Sciatic nerve (tissue), 2 donors: ENCODE measurements at places on chromosomes 3 and 15. TPM values are rescaled to one million over a fixed set of nuclear protein-coding genes. Genes with fewer than 3 reads are reported as not detected.

DNA sequence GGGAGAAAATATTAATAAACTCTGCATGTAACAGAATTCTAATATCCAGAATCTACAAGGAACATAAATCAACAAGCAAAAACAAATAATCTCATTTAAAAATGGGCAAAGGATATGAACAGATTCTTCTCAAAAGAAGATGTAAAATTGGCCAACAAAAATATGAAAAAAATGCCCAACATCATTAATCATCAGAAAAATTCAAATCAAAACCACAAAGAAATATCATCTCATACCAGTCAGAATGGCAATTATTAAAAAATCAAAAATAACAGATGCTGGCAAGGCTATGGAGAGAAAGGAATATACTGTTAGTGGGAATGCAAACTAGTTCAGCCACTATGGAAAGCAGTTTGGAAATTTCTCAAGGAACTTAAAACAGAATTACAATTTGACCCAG, 150.7 kb upstream of the TRIM42 start:
- DNase-seq: no peak

SAMD7 gene
- not detected for total RNA-seq

GRCh38 chr3:194792368-194792767, 106.7 kb downstream of the FAM43A start:
- no peak for DNase-seq

DNA sequence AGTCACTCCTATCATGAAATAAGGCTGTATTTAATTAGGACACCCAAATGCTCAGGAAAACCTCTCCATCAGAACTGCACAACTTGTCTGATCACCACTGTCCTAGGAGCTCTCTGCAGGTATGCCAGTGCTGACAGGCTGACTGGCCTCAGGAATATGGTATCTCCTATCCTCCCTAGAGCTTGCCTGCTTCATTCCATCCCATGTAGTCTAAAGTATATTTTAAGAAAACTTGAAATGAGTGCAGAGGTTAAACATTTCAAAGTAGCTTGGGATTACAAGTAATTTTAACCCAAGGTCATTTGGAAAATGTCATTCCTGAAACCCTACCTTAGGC, 23.7 kb downstream of the FILIP1L start:
- DNase-seq: no peak

ZIC1 gene
- 3.8 TPM for total RNA-seq

DNA sequence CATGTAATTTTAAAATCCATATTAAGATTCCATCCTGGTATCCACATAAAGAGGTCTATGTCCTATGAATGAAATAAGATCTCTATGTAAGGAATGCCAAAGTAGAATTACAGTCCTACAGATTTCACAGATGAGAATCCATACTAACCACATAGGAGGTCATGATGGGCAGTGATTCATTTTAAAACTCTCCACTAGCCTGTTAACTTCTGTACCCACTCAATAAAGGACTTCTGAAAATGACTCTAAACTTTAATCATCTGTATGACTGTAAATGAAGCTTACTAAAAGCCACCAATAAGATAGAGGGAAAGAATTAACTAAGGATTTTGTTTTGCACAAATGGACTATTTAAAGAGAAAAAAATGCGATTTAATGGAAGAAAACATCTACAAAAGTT, 28.7 kb downstream of the MORC1 start:
- no peak for DNase-seq

SLC15A2 gene
- 2.6 TPM for total RNA-seq

BNIP2 gene
- total RNA-seq: 101 TPM

RETNLB gene
- not detected for total RNA-seq

GRCh38 chr3:73030073-73030597, 31.3 kb upstream of the EBLN2 start:
- no peak for DNase-seq

SH2D7 gene
- total RNA-seq: not detected

HYAL1 gene
- total RNA-seq: 19.4 TPM

CP gene
- total RNA-seq: 26.1 TPM

CDHR4 gene
- total RNA-seq: 1.6 TPM

ELL3 gene
- total RNA-seq: 5.6 TPM

C3orf20 gene
- total RNA-seq: 0.18 TPM

- no peak for DNase-seq
Measured at GRCh38 chr3:148077318-148077923, 620.3 kb upstream of the AGTR1 start.

FILIP1L gene
- total RNA-seq: 36.2 TPM

KNL1 gene
- 0.89 TPM for total RNA-seq

TGM5 gene
- not detected for total RNA-seq

LHFPL4 gene
- not detected for total RNA-seq

GP9 gene
- 0.53 TPM for total RNA-seq

VGLL3 gene
- total RNA-seq: 130 TPM

DNA sequence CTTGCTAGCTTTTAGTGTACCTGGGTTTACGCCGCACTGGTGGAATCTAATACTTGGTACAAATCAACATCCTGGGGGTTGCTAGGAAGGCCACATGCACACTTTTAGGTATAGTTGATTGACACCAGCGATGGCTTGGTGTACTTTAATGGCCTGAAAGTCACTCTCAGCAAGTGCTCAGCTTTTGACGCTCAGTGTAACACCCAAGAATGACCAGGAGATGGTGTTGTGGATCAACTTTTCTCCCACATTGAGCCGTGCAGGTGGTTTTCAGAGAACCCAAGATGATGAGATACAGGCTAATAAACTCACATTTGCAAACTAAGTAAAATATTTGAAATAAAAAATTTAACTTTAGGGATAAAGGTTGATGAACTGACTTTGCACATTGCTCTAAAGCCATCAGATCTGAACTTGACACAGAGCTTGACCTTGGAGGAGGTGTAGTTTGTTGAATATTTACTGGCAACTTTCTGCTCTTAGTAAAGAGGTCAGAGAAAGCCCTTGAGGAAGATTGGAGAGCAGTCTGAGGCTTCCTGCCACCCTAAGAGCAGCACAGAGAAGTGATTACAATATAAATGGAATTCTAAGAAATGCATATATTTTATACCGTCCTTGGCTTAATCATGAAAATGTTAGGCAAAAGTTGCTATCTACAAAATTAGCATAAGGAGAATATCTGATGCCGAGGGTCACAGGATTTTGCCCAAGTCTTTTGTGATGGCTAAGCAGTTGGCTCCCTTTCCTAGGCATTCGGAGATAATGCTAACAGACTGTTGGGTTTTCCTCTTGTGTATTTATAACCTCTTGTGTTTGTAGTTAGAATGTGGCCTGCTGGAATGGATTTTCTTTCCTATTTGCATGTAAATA, 143.4 kb upstream of the RASGRP1 start:
- no peak for DNase-seq

DNA sequence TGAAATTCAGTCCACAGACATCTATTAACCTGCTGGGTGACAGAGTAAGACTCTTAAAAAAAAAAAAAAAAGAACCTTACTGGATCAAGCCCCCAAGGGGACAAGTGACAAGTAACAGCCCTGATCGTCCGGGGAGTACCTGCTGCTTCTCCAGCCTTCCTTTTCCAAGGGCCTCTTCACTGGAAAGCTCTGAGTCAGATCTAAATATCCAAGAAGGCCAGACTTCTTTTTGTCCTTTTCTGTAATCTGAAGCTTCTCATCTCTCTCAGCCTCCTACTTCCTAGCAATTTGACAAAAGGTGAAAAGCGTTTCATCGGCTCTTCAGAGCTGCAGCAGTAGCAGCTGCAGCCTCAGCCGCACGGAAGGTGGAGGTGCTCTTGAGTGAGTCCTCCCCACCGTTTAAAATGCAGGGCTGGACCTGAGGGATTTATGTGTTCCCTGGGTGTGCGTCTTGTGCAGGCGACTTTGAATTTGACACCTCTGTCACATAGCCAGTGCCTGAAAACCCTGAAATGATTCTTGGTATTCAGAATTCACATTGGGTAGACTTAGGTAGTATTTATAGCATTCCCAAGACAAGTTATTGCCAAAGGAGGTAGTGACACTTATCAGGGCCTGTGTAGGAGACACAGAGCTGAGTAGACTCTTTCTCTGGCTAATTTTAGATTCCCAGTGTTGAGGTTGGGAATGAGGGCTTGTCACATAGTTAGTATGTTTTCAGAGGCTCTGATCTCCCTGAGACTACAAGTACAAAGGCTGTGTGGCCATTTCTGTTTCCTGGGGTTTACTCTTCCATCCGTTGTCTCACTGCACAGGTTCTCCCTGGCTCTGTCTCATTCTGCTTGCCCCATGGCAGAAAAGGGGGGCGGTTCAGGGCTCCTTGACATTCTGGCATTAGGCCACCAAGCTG, 291.2 kb upstream of the C2CD4B start:
- no peak for DNase-seq

- no peak for DNase-seq
Measured at GRCh38 chr3:115792206-115792955, 169.1 kb downstream of the GAP43 start.

DNA sequence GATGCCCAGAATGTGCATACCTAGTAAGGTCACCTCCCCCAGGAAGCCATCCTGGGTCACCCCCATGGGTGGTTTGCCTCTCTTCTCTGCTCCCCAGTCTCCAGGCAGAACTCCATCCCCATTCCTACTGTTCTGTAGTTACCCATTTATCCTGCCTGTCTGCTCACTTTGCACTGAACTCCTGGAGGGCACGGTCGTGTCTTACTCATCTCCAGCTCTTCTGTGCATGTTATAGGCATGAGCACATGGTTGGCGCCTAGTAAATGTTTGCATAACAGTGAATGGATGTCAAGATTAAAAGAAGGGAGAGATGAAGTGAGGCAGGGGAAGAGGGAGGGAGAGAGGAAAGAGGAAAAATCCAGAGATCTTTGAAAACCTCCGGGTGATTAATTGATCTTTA, 208.4 kb upstream of the TRIM42 start:
- no peak for DNase-seq

GRCh38 chr3:193885832-193886231, 250.1 kb upstream of the HES1 start:
- no peak for DNase-seq

DPPA4 gene
- total RNA-seq: not detected

- peak; percentile 32 for DNase-seq
Measured at GRCh38 chr15:90031231-90031791, 30.2 kb downstream of the ZNF710 start.

DNA sequence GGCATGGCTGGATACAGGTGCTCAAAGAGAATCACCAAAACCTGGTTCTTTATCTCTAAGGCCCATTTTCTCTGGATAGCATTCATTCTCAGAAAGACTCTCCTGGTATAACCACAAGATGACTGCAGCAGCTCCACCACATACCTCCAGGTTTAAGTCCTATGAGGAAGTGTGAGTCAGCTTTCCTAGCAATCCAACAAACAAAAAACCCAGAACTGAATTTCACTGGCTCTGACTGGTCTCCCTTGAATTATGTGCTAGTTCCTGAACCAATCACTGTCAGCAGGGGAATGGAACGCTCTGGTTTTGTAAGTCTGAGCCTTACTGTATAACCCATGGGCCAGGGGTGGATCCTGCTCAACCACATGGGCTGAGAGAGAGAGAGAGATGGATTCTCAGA, 27.2 kb downstream of the MRPL46 start:
- no peak for DNase-seq

- no peak for DNase-seq
Measured at GRCh38 chr15:79430901-79431635, 1.1 kb upstream of the MINAR1 start.

- DNase-seq: no peak
Measured at GRCh38 chr3:196227121-196227561, 10.8 kb downstream of the SLC51A start.

CYP1A2 gene
- not detected for total RNA-seq

GOLGA6L24 gene
- total RNA-seq: not detected

CSTA gene
- total RNA-seq: 6.3 TPM

GRCh38 chr3:33128706-33129105, 14.9 kb downstream of the CRTAP start:
- DNase-seq: no peak

DNA sequence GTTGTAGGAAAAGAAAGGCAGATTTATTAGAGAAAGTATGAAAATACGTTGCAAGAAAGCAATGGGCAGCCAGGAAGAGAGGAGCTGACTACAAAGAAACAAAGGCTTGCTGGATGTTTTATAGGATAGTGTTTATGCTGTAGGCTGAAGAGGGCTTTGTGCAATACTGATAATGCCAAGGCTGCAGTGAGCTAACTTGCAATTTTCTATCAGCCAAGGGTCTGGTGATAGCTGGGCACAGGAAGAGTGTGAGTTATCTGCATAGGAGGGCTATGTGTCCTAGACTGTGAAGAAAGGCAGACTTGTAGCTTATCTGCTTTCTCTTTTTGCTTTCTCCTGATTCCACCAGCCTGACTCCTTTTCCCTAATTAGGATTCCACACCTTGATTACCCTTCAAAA, 51.3 kb upstream of the OSBPL11 start:
- DNase-seq: no peak

DNA sequence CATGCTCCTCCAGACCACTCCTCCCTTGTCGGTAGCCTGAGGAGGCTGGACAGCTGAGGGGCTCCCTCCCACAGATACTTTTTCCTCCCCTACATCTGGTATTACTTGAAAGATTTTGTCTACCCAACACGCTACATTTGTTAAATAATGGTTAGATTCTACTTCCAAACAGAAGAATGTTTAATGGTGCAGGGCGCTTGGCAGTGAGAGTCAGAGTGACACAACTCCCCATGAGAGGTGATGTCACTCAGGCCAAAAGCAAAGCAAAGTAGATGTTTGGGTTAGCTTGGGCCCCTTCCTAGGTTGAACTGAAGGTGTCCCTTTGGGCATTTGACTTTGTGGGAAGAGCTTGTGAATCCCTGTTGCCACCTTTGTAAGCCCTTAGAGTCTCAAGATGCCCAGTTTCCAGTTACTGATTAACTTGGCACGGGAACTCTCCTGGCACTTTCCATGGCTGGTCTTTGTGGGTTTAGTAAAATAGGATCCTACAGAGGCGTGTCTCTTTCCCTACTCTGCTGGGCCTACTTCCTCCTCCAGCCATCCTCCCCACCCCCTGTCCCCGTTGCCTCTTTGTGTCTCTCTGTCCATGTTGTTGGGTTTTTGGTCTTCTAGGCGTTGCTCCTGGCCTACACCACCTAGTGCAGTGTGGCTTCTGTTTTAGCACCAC, 5.6 kb downstream of the LIMD1 start:
- DNase-seq: no peak

C3orf70 gene
- total RNA-seq: 12.9 TPM

DNA sequence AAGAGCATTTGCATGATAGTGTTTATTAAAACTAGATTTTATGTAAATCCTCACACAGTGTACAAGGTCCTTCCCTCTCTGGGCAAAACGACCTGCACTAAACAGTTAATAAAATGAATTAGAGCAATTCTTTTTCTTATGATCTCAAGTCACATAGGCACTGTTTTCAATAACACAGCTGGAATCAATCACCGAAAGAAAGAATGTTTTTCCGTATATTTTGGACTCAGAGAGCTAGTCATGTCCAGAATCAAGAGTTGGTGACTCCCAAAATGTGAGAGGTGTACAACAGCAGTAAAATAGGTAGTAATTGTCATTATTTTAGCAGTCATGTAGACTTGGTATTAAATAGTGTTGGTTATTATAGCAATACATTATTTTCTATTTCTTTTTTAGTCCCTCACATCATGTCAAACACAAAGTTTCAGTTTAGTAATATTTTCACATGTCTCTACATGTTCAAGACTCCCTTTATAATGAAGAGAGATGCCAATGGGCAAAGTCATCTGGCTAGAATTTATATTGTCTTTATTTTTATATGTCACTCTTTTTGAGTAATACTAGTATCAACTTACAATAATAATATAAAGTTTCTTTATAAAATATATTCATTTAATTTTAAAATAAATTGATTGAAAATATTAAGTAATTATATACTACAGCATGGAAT, 448.6 kb upstream of the CDIN1 start:
- DNase-seq: no peak
